ENCODE measurements at places on chromosomes 6 and 20.

GRCh38 chr6:37625591-37626374 is 71.9 kb downstream of the MDGA1 start:
- no peak for DNase-seq

GRCh38 chr6:31321005-31321707 is 35.8 kb downstream of the HLA-B start:
- DNase-seq = no peak

GRCh38 chr6:119985952-119986736 is 636.6 kb upstream of the MAN1A1 start:
- DNase-seq = no peak

DNA sequence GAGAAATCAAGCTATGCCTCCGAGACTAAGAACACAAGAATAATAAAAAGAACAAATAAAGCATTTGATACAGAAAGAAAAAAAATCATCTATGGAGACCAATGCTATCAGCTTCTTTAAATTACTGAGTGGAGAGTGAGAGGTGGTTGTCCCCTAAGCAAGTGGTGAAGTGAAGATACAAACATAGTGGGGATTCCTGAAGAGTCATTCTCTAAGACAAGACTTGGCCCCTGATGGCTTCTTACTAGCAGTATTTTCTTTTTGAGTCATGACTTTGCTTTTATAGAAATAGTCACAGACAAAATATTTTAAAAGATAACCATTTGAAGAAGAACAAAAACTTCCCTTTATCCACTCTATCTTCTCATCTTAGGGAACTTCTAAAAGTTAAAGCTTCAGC is 261.4 kb upstream of the PRDM1 start:
- no peak for DNase-seq

DNA sequence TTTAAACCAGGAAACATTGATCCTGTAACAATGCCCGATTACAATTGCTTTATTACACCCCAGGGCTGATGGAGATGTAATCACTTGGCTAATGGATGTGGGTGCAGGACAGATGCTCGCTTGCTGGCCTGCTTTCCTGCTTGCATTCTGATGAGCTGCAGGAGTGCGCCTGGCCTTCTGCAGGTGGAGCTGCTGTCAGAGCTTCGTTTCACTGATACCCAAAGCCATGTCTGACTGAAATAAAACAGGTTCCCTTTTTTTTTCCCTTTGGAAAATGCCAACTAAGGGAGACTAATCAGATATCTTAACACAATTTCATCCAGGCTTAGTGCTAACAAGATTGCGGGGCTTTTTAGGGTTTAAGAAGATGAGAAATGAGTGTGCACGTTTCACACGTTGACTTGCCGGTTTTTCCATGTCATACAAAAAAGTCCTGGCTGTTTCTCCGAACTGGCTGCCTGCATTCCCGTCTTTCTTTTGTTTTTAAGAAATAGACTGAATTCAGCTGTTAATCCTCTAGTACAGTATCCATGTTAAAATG is 60.7 kb downstream of the VAPB start:
- no peak for DNase-seq
